ENCODE measurements at places on chromosomes 3 and 15. TPM values are rescaled to one million over a fixed set of nuclear protein-coding genes. Genes with fewer than 3 reads are reported as not detected.

The BNIP2 gene
- total RNA-seq, result 103 TPM

The HDC gene
- 5.6 TPM for total RNA-seq

The BLM gene
- 3.7 TPM for total RNA-seq

The GPR27 gene
- 16.3 TPM for total RNA-seq

The AADACL2 gene
- total RNA-seq, result not detected

The CLDN11 gene
- 10.6 TPM for total RNA-seq

The SAMMSON gene
- total RNA-seq, result not detected

The C3orf49 gene
- not detected for total RNA-seq

The SKOR1 gene
- 0.60 TPM for total RNA-seq

The ROPN1B gene
- 1.4 TPM for total RNA-seq

The CEMIP gene
- 0.23 TPM for total RNA-seq

The POTEB3 gene
- not detected for total RNA-seq

The SCN11A gene
- 34.5 TPM for total RNA-seq

The SLC2A2 gene
- total RNA-seq, result not detected

The DNAH12 gene
- 0.70 TPM for total RNA-seq

The CEP97 gene
- total RNA-seq, result 9.1 TPM

The C3orf22 gene
- total RNA-seq, result not detected

The UROC1 gene
- total RNA-seq, result not detected
